Inflammatory macrophage (primary cell): ENCODE measurements at places on chromosomes 2 and 18.

- DNase-seq, result no peak
These were observed 2.2 kb downstream of the LRATD1 start for GRCh38 chr2:14634489-14635390.

DNA sequence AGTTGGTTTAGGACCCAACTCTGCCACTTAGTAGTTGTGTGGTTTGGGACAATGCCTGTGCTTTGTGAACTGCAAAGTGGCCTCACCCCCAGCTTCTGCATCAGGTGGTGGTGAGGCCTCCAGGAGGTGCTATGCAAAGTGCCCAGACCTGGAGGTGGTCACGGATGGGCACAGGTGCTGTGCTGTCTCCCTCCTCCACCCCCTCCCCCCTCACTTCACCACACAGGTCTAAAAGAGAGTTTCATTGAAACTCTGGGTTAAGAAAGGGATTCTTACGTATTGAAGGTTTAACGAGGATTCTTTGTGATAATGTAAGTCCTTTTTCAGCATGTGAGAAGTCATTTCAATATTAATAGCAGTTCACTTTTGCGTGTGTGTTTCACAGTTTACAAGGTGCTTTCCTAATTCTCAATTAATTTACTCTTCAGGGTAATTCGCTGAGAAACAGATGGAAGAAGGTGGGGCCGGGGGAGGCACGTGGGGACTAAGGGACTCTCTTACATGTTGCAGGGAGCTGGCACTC lies 369.9 kb downstream of the LPIN1 start:
- DNase-seq, result no peak

DNA sequence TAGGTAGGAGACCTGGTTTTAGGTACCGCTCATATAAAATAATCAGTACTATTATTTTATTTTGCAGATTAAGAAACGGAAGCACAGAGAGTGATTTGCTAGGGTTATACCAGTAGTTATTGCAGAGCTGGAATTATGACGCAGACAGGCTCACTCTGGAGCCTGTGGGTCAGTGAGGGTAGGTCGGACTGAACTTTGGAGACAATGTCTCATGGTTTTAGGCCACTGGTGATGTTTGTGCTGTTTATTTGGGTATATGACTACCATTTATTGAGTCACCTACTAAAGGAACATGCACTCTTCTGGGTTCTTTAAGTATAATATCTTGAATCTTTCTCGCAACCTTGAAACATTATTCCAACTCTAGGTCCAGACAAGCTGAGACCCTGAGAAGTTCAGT lies 33.5 kb upstream of the IL1R1 start:
- peak; percentile 1 for DNase-seq

- peak; percentile 94 for DNase-seq
These were observed 36.1 kb upstream of the TXNDC2 start for GRCh38 chr18:9849407-9850283.

DNA sequence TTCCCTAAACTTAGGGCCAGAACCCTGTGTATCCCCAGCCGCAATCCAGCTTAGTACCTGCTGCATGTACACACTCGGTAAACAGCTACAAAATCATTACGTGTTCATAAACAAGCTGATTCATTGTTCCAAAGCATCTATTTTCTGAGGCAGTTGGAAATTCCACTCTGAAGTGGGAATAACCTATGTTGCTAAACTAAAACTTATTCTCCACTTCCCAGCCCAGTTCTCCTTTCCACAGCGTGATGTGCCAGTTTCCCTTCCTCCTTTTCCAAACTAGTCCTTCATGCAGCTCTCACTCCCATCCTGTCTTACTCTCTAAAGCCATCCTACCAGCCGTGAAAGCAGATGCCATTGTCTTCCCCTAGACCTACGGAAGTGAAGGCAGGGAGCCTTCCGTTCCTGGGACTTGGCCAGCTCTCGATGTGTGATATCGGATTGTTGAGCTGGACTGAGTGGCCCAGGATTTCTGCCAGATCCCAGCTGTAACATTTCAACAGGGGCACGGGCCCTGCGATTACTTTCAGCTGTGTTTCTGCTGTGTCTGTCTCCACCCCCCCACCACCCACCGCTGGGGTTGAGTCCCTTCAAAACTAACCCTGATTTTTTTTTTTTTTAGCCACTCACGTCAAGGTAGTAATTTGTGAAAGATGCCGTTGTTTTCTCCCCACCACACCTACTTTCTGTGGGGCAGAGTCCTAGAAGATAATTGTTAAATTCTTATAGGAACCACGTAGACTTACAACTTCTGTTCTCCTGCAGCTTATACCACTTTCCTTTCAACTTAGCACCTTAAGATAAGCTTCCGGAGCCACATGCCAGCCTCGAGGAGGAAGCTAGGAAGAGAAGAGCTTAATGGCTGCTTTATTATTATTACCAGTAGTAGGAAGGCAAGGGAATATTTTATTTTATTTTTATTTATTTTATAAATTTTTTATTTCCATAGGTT lies 100.9 kb downstream of the CRIM1 start:
- peak; percentile 33 for DNase-seq

DNA sequence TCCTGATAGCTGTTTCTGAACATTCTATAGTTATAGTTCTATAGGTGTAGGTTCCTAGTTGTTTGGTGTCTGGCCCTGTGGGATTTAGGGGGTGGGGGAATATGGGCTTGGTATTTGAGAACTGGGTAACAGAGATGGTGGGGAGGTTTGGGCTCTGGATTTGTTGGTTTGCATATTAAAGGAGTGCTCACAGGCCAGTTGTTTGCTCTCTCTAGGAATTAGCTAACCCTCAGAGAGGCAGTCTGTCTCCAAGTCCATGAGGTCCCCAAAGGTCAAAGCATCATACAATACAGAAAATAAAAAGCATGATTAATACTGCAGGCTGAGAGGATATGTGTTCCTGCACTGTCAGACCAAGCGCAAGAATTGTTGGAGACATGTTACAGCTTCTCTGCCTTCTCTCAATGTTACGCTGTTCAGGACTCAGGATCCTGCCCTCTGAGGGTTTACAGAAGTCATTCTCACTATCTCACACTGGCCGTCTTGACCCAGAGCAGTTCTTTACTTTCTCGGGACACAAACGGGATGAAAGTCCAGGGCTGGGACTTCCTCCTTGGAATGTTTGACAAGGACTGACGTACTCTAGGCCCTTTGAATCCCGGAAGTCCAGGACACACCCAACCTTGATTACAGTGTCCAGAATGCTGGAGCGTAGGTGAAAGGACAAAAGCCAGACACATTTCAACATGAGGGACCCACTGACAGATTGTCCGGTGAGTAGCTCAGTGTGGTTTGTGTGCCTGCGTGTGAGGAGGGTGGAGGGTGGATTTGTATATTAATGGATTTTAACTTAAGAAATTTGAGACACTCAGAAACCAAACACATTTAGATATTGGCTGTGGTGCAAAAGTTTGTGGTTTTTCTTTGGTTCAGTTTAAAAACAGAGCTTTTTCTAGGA lies at the start of gene NOSTRIN:
TSS of gene NOSTRIN (plus strand) at position 677 of the 898 bp plus-strand sequence. CDS start at position 687, 10 bp downstream.
- no peak for DNase-seq

GRCh38 chr18:12944709-12945108 lies 3.1 kb upstream of the SEH1L start:
- peak; percentile 55 for DNase-seq

DNA sequence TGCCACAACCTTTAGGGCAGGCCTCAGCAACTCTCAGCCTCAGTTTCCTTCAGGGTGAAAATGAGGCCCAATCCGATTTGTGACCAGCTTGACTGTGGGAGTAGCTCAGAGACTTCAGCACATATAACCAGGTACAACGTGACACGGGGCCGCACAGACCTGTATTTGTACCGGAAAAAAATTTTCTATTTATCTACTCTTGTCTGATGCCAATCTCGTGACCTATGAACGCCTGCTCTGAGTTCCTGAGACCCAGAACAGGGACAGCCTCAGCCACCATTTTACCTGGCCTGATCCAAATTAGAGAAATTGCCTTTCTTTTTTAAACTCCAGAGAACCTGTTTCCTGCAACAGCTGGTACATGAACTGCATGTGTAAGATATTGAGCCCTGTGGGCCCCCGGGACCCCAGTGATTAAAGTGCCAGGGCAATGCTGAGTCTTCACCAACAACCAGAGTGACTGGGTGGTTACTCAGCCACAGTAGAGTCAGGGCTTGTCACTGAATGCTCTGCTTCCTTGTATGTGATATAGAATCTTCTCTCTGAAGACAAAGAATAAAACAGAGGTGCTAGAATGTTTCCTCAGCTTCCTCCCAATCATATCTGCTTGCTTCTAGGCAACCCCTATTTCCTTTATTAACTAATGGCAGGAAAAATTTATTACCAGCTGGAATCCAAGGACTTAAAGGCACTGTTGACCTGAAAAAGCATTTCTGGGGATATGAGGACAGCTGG lies 47.8 kb upstream of the FZD7 start:
- no peak for DNase-seq

DNA sequence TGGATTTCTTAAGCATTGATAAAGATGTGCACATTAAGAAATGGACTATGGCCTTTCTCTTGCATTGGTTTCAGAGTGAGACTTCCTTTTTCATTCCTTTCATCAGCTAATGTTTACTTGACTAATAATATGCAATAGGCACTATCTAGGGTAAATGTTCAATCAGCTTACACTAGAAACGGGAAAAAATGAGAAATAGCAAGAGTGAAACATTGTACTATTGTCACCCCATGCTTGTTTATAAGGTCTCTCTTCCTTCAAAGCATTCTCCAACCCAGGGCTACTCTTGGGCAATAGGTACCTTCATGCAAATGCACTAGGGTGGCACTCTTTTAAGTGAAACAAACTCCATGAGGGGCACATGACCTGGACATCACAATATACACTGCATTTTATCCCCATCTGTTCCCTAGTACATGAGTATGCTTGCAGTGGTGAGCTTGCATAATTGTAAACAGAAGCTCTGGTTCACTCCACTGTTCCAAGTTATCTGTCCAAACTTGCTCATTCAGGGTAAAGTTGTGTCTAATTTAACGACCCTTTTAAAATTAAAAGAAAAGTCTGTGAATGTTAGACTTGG lies 402.3 kb downstream of the ERBB4 start:
- DNase-seq, result no peak

DNA sequence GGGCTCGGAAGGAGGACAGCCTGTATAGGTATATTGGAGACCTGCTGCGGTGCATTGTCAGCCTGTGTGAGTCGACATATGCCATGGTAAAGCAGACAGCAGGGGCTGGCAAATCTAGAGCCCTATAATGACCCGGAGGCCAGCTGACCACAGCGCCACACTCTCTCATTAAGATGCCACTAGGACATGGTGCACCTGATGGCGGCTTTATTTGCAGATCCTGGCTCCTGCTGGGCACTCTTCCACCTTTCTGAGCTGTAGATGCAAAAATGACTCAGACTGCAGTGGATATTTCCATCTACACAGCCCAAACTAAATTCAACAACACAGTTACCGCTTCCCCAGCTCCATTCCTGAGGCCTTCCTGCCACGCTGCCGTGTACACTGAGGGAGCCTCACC lies 389.9 kb downstream of the TNS1 start:
- DNase-seq, result no peak

- no peak for DNase-seq
These were observed 436.4 kb downstream of the EIPR1 start for GRCh38 chr2:2941205-2941604.
